Transverse colon (tissue), 4 donors: ENCODE measurements at places on chromosomes 6 and 20. TPM values are rescaled to one million over a fixed set of nuclear protein-coding genes. Genes with fewer than 3 reads are reported as not detected.

DNA sequence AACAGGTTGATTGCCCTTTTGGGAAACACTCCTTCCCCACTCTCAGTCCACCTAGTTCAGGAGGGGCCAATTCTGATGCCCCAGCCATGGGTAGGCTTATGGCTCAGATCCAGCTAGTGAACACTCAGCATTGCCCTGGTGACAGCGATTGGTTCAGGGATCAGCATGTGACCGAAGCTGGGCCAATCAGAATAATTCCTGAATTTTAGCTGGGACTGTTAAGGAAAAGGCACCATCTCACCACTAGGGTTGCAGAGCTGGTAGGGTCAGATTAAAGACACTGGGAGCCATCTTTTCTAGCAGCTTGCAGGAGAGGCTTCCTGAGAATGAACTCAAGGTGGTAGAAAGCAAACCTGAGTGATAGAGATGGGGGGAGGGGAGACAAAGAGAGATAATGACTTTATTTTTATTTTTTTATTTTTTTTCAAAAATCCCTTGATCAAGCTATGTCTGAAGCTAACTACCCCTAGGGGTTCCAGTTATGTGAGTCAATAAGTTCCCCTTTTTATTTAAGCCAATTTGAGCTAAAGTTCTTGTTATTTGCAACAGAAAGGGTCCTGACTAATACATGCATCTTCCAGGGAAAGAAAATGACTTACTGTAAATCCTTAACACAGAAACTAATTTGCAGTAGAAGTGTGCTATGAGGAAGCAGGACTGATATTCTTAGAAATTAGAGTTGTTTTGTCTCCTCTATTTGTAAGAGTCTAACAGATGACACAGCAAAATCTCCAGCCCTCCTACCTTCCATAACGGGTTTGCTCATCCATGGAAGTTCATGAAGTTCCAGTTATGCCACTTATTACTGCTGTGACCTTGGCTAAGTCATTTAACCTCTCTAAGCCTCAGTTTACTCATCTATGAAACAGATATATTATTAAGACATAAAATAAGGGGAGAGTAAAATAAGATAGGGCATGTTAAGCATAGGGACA, 44.7 kb downstream of the EYA2 start:
- no peaks in the 10 kb centered on the region for H3K36me3 ChIP-seq
- H3K27ac ChIP-seq: no peak overlapping the region
- no peaks in the 10 kb centered on the region for H3K27me3 ChIP-seq
- no peak for DNase-seq

DNA sequence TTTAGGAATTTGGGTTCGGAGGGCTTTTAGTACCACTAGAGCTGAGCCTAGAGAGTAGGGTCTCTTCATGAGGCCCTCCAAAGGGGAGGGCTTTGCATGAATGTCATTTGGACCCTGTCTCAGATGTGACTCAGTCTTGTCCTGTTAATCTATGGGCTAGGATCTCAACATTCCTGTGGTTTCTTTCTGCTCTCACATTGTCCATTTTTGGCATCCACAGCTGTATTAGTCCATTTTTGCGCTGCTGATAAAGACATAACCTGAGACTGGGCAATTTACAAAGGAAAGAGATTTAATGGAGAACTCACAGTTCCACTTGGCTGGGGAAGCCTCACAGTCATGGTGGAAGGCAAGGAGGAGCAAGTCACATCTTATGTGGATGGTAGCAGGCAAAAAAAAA, 61.0 kb downstream of the CRYBG1 start:
- no peak overlapping the region for H3K4me3 ChIP-seq
- no peak overlapping the region for H3K27ac ChIP-seq
- no peaks in the 10 kb centered on the region for H3K36me3 ChIP-seq
- no peaks in the 10 kb centered on the region for H3K4me1 ChIP-seq
- H3K27me3 ChIP-seq: no peaks in the 10 kb centered on the region
- DNase-seq: no peak

GRCh38 chr6:21769405-21769861, 175.9 kb downstream of the SOX4 start:
- H3K4me1 ChIP-seq: peaks cover 5% of the 10 kb centered on the region
- H3K27ac ChIP-seq: peak overlapping the region; percentile 0
- no peak overlapping the region for H3K4me3 ChIP-seq
- DNase-seq: no peak
- no peaks in the 10 kb centered on the region for H3K27me3 ChIP-seq
- H3K36me3 ChIP-seq: no peaks in the 10 kb centered on the region

Gene GJA10
- total RNA-seq: not detected

Gene DLK2
- not detected for total RNA-seq
